T-helper 9 cell (primary cell): ENCODE measurements at places on chromosomes 1 and 21.

- DNase-seq: peak; percentile 27
Measured at GRCh38 chr21:31873696-31874599, 1.1 kb downstream of the HUNK start.

DNA sequence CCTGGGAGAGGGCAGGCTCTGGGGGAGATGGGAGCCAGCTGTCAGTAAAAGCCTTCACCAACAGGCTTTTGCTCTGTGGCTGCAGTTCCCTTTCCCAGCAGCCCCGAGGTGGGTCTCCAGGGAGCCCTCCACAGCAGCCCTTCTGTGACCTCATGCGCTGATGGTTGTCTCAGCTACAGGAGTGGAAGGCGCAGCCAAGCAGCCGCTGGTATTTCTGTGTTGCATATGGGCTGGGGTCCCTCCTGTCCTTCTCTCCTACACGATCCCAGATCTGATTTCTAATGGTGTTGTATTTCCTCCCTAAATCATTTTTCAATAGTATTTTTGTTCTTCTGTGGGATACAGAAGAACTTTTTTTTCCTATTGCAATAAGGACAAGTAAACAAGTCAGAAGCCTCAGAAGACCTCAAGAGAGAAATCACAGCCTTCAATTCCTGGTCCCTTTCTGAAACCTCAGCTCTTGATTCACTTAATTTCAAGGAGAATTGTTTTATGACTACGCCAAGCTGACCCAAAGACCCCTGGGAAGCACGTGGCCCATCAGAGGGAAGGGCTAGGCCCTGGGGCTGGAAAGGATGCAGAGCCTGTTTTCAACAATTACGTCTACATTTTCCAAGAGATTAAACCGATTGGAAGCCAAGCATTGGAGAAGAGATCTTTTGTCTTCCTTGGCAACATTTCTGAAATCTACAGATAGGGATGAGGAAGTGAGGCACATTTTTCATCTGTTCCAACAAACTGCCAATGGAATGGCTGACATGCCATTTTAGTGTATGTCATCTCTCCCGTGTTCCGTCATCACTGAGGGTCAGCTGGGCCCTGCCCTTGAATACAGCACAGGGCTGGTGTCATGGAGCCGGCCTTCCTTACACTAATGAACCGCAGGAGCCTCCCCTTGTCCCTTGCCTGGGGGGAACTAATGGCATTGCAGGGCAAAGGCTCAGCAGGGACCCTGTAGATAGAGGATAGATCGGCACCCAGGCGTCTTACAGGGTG lies 42.0 kb upstream of the SCCPDH start:
- DNase-seq: no peak

DNA sequence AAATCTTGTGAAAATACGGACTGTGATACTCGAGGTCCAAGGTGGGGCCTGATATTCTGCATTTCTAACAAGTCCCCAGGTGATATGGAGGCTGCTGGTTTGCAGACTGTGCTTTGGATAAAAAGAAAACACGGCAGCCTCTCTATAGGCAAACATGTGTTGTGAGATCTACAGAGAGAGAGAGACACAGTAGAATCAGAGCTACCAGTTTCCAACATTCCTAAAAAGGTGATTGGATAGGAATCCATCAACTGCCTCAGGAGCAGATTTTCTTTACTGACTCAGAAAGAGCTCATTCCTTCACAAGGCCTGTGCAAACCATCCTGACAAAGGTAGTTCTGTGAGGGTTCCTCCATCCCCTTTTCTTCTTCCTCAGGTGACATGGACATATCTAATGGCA lies 651.6 kb upstream of the CAMK1G start:
- no peak for DNase-seq

DNA sequence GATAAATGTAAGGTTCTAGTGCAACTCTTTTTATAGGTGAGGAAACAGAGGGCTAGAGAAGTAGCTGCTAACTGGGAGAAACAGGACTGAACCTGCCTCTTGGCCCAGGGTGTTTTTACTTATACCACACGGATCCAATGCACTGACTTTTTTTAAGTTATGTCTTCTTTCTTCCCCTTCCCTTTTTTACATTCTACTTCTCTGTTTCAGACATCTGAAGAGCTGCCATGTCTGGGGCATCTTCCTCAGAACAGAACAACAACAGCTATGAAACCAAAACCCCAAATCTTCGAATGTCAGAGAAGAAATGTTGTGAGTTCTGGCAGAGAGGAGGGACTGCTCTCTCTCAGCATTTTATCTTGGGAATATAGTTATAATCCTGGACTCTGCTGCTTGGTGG lies 1.4 kb downstream of the PFKFB2 start:
- DNase-seq: no peak

DNA sequence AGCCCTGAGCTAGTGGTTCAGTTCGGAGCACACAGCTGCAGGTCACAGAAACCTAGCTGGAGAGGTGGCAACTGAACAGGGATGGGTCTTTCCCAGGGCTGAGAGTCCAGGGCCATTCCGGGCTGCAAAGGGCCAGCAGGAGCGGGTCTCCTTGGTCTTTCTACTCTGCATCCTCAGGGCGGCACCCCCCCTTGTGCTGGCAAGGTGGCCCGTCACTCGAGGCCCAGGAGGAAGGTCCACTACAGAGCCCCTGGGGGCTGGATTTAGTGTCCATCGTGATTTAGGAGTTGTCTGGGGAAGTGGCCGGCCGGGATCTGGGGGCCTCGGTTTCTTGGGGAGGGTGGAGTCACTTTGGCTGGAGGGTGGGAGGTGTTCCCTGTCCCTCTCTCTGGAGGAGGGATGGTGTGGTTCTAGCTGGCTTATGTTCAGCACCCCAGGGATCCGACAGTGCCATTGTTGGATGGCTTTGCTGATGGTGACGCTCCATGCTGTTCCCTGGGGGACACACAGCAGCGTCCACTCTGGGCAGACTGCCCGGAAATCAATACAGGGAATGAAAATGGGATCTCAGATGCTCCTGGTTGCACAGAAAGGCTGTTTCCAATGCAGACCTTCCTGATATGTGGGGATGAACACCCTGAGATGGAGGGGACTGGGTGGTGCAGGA lies 64.4 kb downstream of the UMODL1 start:
- no peak for DNase-seq

DNA sequence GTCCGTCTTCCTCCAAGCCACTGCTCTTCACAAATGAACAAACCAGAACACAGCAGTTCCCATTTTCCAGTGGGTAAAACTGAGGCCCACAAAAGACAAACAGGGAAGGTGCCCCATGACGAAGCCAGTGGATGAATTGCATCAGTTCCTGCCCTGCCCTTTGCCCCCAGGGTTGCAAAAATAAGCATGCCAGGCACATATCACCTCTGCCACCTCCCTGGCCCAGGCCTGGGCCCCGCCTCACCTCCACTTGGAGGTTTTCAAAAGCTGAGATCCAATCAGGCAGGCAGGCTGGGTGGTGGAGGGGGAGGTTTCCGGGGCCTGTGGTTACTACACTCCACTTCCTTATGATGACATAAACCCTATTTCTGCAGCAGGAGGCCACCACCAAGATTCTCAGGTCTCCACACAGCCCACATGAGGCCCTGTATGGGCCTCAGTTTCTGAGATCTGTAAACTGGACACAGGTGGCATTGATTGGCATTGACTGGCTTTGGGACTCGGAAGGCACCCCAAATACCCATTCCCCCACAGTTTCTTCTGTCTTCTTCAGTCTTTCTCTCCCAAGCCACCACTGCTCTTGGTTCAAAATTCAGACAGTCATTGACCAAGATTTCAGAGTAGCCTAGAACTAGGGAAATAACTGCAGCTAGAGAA lies 4.1 kb downstream of the KIF21B start:
- peak; percentile 81 for DNase-seq
